ENCODE measurements at places on chromosomes 7 and 10.

DNA sequence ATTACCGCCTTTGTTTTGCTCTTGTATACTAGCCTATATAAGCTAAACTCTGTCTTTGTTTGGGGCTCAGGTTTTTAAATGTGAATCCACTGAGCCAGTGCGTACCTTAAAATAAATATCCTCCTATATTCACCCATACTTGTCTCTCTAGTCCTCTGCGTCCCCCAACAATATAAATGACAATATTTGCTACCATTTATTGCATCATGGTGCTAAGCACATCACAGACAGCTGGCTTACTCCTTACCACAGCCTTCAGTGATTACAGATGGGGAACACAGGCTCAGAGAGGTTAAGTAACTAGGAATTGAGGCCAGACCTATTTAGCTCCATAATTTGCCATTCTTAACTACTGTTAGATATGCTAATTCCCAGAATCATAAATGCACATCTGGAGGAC is 3.4 kb upstream of the ADCK2 start:
- no peak for DNase-seq

- no peak for DNase-seq
These were observed 187.5 kb downstream of the GRID1 start for GRCh38 chr10:86179153-86179524.

GRCh38 chr10:113108194-113108835 is 158.3 kb downstream of the TCF7L2 start:
- DNase-seq = no peak

DNA sequence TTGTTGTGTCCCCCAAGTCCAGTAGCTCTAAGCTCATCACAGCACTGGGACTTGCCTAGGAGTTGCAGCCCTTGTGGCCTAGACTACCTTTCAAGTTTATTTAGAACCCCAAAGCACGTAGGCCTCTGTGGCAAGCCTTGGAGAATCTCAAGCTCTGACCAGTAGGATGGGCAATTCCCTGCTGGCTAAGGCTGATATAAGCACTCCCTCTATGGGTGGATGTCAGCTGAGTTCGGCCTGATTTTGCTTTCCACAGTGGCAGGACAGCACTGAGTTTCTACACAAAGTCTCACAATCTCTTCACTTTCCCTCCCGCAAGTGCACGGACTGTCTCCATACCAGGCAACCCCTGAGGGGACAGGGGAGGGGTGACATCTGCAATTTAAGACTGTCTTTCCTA is 886.4 kb upstream of the LRRN3 start:
- DNase-seq = no peak
